Occipital lobe (tissue), 3 donors: ENCODE measurements at places on chromosomes 16 and 17.

GRCh38 chr17:17088086-17088485, 45.8 kb downstream of the MPRIP start:
- DNase-seq: no peak

- no peak for DNase-seq
These were observed 1.8 kb downstream of the KIAA0513 start for GRCh38 chr16:85029408-85029784.

DNA sequence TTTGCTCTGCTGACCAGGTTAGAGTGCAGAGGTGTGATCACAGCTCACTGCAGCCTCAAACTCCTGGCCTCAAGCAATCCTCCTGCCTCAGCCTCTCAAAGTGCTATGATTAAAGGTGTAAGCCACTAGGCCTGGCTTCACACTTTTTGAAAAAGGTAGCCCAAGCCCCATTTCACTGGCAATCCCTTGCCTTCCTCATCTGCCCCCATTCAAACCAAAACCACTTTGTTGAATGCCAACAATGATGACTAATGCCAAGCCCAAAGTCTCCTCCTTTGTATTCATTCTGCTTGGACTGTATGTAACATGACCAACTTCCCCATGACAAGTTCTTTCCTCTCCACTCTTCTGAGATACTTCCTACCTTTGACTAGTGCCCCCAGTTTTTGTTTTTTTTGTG, 33.1 kb downstream of the N4BP1 start:
- DNase-seq: no peak

GRCh38 chr16:83967838-83968305, at the start of gene NECAB2:
TSS of gene NECAB2 (plus strand) at chr16:83968244. CDS start at chr16:83968649, 405 bp downstream.
- no peak for DNase-seq

GRCh38 chr17:41483531-41483930, 2.6 kb upstream of the KRT35 start:
- no peak for DNase-seq

GRCh38 chr16:57925310-57925709, 45.6 kb downstream of the CNGB1 start:
- no peak for DNase-seq

DNA sequence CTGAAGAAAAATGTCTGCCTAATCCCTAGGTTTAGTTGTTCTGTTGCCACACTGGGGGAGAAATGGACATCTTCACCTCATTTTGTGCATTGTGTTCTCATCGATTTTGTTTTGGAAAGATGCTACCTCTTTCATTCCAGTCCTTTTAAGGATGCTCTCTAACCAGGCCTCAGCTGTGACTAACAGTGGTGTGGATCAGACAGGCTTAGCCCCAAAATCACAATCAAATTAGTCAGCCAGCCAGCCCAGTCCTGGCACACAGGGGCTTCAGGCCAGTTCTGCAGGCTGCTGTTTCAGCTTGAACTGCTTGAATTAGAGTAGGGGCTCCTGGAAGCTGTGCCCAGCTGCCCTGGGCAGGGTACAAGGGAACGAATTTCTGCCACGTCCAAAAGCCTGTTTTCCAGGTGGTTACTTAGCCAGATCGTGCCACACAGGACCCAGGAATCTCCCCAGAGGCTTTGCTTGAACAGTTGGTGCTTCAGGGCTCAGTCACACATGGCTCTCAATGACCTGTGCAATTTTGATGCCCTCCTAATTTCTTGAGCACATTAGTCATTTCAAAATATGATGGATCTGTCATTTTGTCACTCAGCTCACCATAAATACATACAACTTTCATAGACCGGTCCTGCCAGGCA, 60.7 kb downstream of the CLEC16A start:
- DNase-seq: no peak

DNA sequence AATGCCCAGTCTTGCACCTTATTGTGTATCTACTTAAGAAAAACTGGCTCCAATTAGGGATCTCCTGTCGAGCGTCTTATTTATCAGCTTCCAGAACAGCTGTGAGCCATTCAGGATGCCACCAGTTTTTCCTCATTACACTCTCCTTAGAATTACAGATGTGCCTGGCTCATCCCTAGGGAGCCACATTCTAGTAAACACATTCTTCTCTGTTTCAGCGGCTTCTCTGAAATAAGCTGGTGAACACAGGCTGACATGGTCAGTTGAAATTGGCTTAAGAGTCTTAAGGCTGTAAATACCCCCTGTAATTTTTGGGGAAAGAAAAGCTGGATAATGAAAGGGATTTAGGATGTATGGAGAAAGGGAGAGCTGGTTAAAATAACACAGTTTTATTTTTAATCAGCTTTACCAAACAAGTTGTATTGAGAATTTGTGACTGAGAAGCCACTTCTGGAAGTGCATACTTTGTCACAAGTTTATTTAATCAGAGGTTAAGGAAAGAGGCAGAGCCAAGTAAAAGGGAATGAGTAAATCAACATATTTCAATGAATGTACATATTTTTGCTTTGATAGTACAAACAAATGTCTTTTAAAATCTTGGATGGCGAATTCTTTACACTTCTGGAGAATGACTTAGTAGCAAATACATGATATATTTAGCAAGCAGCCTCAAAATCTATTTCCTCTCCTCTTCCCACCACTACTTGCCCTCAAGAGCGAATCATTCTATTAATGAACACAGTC, 562.0 kb upstream of the GOT2 start:
- DNase-seq: no peak

DNA sequence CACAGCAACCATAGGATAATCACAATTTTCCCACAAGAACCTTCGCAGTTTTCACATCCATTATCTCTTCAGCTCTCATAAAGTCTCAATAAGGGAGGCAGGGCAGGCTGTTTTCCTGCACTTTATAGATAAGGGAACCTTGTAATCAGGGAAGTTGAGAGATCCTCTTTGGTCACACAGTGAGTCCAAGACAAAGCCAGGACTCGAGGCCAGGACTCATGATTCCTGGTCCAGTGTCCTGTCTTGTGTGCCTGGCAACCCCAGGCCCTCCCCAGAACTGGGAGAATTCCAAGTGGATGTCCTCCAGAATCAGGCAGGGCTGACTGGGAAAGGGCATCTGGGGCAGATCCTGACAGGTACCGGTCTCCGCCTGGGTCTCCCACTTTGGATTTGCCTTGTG, 23.1 kb upstream of the PHF12 start:
- no peak for DNase-seq

DNA sequence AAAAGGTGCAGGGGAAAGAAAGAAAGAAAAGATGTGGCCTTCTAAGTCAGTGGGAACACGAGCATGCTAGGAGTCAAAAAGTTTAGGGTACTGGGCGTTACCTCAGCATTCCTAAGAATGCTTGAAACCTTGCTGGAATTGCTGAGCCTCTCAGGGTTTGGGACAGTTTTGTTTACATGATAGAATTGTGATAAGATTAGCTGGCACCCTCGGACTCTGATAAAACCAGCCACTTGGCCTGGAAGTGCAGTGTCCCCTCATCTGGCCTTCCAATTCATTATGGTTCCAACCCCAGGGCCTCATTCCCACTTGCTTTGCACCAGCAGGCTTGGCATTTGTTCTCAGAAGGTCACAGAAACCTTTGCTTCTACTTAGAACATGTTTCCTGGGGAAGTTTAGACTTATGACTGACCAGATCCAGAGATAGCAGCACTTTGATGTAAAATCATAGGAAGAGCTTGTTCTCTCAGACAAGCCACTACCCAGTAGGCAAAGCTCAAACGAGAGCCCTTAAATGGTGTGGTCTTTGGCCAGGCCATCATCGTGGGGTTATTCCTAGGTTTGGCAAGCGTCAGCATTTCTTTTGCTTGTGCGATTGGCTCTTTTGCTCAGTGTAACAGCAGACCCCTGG, 8.0 kb downstream of the SGF29 start:
- no peak for DNase-seq

GRCh38 chr16:60204181-60204580, 1470.1 kb upstream of the GOT2 start:
- no peak for DNase-seq

GRCh38 chr16:81581107-81581506, 136.5 kb downstream of the CMIP start:
- no peak for DNase-seq

DNA sequence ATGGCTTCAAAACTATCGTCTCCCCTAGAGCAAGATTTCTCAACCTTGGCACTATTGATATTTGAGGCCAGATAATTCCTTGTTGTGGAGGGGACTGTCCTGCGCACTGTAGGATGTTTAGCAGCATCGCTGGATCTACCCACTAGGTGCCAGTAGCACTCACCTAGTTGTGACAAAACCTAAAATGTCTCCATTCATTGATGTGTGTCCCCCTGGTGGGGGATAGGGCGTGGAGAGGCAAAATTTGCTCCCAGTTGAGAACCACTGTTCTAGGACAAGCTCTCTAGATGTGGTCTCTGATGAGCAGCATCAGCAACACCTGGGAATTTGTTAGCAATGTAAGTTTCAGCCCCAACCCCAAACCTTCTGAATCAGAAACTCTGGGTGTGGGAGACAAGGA, 259.0 kb downstream of the XYLT1 start:
- no peak for DNase-seq

GRCh38 chr16:83390759-83391158, 417.0 kb upstream of the HSBP1 start:
- DNase-seq: no peak

DNA sequence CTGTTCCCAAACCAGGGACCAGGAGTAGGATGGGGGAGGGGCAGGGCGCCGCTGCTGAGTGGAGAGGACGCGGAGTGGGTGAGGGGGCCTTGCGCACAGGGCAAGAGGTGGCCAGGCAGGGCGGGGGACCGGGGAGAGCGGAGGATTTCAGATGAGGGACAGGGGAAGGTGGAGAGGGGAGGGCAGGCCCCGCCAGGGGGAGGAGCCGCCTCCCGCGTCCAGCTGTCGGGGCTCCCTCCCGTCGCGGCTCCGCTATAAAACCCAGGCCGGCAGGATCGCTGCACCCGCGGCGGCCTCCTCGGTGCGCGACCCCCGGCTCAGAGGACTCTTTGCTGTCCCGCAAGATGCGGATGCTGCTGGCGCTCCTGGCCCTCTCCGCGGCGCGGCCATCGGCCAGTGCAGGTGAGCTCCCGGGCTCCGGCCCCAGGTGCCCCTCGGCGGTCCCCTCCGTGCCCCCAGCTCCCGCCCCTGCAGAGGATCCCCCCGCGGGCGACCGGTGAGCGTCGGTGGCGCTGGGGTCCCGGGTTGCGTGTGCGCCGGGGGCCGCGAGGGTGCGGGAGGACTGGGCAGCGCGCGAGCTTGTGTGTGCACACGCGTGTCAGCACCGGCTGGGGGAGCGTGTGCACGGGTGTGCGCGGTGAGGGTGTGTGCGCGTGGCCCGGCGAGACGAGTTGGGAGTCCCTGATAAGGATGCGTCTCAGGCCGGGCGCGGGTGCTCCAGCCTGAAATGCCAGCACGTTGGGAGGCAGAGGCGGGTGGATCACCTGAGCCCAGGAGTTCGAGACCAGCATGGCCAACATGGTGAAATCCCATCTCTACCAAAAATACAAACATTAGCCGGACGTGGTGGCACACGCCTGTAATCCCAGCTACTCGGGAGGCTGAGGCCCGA, at the start of gene CA4:
Gene CA4 (plus strand): TSS at position 283 of the 892 bp plus-strand sequence. CDS start 62 bp downstream, at position 345.
- no peak for DNase-seq

- no peak for DNase-seq
These were observed 105.6 kb upstream of the TOM1L1 start for GRCh38 chr17:54795046-54795445.

DNA sequence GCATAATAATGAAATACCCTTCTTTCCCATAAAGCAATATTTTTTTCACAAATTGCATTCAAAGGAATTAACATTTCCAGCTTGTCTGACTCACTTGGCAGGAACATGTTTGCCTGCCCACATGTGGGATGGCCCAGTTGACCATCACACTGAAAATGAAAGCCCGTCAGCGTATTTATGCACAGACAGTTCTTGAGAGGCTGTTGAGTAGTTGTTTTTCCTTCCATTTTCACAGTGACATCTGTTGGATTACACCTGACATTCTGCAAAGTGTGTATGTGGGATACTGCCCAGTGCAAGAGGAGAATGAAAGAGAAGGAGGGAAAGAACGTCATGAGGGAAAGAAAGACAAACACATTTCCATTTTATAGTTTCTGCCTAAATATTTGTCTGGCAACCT, 29.7 kb downstream of the HS3ST4 start:
- DNase-seq: peak; percentile 37

- no peak for DNase-seq
These were observed 102.8 kb downstream of the XYLT1 start for GRCh38 chr16:17367923-17368322.

- DNase-seq: no peak
These were observed 137.7 kb upstream of the CORO6 start for GRCh38 chr17:29760279-29761039.

GRCh38 chr17:41888332-41888965, 23.2 kb upstream of the KLHL11 start:
- DNase-seq: no peak

DNA sequence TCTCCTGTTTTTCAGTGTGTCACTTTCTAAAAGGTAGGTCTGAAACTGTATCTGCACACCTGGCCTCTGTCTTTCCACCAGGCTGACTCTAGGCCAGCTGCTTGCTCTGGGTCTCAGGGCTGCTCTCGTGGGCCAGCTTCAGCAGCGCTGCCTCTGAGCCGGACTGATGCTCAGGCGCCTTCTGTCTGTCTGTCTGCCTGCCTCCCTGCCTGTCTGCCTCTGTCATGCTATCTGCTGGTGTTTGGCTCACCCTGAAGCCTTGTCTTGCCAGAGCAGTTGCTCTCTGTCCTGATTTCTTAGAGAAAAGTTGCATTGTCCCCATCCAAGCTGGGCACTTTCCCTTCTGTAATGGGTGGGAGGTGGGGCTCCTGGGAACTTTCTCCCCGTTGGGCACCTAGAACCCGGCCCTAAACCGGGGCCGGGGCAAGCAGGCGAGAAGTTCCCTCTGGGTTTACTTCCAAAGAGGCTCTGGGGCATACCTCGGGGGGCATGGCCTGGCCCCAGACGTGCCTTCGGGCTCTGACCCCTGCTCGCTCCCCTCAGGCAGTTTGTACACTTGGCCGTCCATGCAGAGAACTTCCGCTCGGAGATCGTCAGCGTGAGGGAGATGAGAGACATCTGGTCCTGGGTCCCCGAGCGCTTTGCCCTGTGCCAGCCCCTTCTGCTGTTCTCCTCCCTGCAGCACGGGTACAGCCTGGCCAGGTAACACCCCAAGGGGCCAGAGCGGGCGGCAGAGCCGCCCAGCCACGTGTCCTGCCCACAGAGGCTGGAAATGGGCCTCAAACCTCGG, 15.9 kb upstream of the ATP6V0C start:
- no peak for DNase-seq

DNA sequence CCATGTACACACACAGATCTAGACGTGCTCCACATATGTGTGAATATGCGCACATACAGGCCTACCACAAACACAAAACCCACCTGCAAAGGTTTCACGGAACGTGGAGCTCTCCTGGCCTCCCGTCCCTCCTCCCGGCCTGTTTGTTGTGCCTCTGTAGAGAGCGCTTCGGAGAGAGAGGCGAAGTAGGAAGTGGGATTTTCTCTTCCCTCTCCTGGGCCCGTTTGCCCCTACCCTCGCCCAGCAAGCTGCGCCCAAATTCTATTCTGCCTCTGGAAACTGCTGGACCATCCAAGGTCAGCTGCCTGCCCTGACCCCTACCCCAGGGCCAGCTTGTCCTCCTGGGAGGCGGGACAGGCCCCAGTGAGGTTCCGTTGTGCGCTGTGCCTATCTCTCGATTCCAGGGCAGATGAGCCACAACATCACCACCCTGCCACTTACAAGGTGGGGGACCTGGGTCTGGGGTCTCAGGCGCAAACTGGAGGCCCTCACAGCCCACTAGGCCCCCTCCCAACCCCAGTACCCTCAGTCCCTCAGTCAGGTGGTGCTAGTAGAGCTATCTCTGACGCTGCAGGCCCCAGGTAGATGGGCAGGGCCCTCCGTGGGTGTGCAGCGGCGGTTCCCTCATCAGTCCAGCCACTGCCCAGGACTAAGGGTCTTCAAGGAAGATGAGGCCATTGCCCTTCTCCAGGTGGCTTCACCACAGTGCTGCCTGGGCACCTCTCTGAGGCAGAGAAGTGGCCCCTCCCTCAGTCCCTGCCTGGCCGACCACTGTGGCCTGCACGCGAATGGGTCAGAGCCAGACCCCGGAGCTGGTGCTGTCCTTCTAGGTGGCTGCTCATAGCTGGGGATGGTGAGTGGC, 54.2 kb downstream of the BEAN1 start:
- no peak for DNase-seq
